ENCODE measurements at places on chromosomes 7 and 10.

DNA sequence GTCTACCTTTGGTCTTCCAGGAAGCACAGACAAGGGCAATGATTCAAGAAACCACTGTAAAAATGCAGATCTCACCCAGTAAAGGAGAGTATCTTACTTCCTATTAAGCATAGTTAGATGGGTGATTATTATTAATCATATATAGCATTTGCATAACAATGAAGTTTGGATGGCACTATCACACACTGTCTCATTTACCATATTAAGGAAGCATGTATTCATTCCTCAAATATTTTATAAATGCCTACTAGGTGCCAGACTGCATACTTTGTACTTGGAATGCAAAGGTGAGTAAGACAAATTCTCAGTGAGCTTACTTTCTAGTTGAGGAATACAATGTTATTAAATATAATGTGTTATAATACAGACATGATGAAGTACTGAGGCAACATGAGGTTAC is 53.9 kb upstream of the SKAP2 start:
- DNase-seq: no peak

DNA sequence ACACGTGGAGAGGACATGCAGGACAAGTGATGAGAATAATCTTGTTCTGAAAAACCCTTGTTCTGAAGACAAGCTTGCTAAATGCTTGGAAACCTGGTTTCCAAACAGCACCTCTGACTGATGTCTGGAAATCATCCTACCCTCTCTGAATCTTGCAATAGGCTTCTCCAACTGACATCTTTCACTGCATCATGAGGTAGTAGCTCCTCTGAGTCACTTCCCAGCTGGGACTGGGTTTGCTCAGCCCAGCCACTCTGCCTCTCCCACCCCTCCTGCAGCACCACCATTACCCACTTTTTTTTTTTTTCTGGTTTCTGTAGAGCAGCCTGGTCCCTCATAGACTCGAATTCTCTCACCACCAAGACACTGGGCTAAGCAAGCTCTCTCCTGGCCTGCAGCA is 919.8 kb downstream of the GRID1 start:
- DNase-seq: no peak

DNA sequence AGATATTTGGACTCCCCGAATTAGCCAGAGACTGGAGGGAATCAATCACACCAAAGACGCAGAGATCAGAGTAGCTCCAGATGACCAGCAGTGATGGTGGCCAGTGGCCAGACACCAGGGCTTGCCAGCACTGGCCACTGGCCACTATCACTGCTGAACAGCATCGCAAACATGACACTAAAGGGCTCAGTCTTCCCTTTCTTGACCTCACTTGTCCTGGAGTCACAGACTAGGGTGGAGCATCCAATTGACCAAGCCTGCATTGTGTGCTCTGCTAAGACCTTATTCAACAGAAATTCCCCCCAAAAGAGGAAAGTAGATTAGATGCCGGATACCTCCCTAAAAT is 234.7 kb downstream of the CREB5 start:
- DNase-seq: no peak

GRCh38 chr7:126727930-126728391 is 524.8 kb downstream of the GRM8 start:
- DNase-seq: no peak

GRCh38 chr7:152142976-152143595 is 117.6 kb downstream of the GALNT11 start:
- no peak for DNase-seq

DNA sequence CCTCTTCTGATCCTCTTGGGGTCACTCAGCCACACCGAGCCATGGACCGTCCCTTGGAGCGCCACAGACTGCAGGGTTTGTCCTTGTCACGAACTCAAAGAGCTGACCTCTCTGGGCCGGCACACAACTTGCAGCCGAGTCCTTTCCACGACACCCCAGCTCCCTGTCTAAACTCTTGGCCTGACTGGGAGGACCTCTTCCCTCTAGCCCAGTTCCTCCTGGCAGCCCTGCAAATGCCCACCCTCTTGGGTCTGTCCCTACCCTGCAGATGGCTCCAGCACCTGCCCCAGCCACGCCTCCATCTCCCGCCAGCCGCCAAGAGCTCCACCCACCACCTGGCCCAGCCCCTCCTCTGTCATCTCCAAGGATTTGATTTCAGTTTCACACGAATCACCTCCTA is 339.2 kb downstream of the DNAJB6 start:
- no peak for DNase-seq

All from omental fat pad (tissue), 4 donors.